ENCODE measurements at places on chromosomes 11 and 22.

DNA sequence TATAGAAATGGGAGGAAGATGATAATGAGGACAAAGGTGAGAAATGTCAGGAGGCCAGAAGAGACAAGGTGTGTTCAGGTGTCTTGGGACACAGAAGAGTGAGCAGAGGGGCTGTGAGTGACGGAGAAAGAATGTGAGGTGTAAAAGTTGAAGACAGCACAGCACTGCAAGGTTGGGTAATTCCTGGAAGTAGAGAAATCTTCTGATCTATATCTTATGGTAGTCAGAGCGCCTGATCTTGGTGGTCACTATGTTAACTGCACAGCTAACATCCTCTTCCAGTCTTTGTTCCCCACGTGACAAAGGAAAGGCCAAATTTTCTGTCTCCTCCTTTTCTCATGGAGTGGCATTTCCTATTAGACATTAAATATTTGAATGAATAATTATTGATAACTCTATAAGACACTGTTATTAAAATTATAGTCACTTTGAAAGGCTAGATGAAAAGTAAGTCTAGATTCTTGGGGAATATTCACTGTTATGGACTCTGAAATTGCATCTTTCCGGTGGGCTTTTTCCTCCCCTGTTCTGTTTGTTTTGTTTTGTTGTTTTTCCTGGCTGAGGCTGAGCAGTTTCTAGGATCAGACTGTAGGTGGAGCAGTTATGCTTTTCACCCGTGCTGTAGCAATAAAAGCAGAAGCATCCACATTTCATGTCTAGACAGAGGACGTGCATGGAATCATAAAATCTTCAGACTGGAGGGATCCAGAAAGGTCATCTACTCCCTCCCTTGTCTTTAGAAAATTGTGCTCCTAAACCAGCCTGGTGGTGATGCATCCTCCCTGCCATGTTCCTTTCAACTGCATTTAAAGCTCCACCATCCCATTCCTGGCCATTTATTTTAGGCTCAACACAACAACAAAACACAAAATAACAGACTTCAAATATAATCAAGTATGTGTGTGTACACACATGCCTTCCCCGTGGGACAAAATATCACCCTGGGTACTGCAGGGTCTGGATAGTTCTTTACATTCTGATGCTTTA lies 26.6 kb downstream of the SC5D start:
- DNase-seq, result peak; percentile 36

- DNase-seq, result no peak
Measured at GRCh38 chr11:116424615-116425261, 348.0 kb downstream of the BUD13 start.

- DNase-seq, result no peak
Measured at GRCh38 chr11:69799582-69799981, 19.6 kb downstream of the FGF3 start.

GRCh38 chr11:27894552-27894951 lies 194.3 kb upstream of the BDNF start:
- DNase-seq, result no peak

GRCh38 chr22:33873186-33873585 lies 47.1 kb downstream of the LARGE1 start:
- no peak for DNase-seq

DNA sequence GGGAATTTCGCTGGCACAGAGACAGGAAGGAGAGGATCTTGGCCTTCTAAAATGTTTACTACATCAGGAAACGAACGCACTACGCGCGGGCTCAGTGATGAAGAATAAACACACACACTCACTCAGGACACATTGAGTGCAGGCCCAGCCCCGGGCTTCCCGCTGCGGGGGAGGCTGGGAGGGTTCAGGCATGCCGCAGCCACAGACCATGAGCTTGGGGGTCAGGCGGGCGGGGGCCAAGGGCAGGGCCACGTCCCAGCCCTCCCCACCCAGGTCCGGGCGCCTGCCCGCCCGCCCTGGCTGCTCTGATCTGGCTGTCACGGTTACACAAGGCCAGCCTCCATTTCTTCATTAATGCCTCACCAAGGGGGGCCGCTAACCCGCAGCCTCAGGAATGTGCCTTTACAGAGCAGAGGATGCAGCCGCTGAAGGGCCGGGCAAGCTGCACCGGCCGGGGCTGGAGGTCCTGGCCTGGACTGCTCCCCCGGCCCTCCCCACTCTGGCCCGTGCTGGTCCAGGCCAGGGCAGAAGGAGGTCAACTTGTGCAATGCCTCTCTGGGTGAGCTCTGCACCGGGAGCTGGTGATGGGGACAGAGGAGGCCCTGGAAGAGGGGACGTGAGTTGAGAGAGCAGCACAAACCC lies 41.7 kb downstream of the IGF2 start:
- DNase-seq, result no peak

DNA sequence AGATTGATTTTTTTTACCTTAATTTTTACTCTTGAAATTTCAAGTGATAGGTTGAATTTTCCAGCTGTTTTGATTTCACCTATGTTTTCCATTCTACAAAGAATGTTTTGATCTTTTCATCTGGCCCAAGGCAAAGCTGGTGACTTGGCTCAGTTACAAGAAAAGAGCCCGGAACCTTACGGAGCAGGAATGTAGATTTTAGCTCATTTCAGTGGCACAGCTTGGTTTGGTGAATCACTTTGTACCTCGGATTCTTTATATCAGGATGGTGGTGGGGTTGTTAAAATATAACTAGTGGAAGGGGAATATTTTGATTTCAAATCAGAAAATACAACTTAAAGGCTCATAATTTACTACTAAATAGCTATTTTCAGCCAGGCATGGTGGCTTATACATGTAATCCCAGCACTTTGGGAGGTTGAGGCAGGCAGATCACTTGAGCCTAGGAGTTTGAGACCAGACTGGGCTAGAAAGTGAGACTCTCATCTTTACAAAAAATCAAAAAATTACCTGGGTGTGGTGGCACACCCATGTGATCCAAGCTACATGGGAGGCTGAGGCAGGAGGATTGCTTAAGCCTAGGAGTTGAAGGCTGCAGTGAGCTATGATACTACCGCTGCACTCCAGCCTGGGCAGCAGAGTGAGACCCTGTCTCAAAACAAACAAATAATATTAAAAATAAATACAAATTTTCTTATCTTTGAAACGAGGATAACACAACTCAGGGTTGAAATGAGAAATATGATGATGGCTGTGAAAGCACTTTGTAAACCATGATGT lies 9.4 kb upstream of the GRIK4 start:
- DNase-seq, result no peak

GRCh38 chr11:10858439-10859325 lies 829 bp upstream of the ZBED5 start:
- peak; percentile 39 for DNase-seq

DNA sequence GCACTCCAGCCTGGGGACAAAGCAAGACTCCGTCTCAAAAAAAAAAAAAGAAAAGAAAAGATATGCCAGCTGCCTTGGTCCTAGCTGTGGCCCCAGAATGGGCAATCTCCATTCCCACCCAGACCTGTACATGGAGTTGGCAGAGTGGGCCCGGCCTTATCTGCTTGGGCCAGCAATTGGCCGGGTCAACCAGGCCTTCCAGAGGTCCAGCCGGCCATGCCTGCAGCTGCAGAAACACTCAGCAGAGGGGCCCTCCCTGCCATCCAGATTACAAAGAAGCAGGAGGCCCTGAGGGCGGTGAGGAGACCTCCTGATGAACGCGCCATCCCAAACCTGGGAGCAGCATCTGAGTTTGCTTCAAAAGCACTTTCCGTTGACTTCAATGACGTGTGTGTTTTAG lies 26.9 kb upstream of the ARFGAP3 start:
- DNase-seq, result no peak

GRCh38 chr11:18408558-18409291 lies 3.4 kb upstream of the LDHC start:
- no peak for DNase-seq

GRCh38 chr11:86608251-86608799 lies 64.1 kb downstream of the ME3 start:
- DNase-seq, result peak; percentile 33

DNA sequence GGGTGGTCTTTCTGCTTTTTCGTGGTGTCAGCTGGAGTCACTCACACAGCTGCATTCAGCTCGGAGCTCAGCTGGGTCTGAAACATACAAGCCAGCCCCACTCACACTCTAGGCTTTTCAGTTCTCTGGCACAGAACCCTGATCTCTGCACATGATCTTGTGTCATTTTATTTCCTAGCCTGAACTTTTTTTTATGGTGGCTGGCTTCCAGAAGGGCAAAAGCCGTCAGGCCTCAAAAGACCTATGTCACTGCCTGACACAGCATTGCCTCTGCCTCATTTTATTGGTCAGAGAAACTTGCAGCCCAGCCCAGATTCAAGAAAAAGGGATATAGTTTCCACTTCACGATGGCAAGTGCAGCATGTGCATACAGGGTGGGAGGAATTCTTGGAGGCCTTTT lies 117.8 kb downstream of the NTM start:
- DNase-seq, result no peak
